Stimulated activated CD4-positive, alpha-beta T cell treated with anti-CD3 and anti-CD28 coated beads, Interleukin-4, amount 100 ng/mL, for 48 hours (primary cell): ENCODE measurements at places on chromosomes 16 and 17.
A peak's percentile ranks its signal among the peaks of the same experiment; 100 is the strongest.

GRCh38 chr17:79046916-79047280 is 22.9 kb downstream of the C1QTNF1 start:
- DNase-seq, result no peak

DNA sequence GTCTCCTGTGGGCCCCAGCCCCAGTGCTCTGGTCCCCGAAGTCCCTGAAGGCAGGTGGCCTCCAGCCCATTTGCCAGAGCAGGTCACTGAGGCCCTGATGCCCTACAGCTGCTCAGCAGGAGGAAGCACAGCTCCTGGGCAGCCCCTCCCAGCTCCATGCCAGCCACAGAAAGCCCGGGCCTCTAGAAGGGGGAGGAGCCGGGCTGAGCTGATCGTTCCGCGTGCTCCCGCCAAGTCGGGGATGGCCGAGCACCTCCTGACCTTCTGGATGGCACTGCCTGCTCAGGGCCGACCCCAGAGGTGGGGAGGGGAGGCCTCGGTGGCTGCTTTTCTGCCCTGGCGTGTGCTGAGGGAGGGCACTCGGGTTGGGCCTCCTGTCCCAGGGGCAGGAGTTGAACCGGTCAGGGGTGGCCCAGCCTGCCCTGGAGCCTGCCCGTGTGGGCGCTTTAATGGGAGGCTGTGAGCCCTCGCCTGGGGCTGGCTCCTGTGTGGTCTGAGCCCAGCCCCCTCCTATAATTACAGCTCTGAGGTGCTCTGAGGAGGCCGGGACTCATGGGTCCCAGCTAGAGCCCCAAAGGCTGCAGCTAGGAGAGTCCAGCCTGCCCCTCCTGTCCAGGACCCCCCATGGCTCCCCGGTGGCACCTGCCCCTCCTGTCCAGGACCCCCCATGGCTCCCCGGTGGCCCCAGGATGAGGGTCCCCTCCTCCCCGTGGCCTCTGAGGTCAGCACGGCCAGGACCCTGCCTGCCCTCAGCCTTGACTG is 29.7 kb downstream of the ZFPM1 start:
- DNase-seq, result no peak

- no peak for DNase-seq
These were observed 30.7 kb downstream of the KNOP1 start for GRCh38 chr16:19687279-19687678.

- no peak for DNase-seq
These were observed 166.2 kb upstream of the KCNJ16 start for GRCh38 chr17:69908626-69909368.

GRCh38 chr17:78253946-78254672 is 22.7 kb downstream of the TMEM235 start:
- DNase-seq, result peak; percentile 79

- no peak for DNase-seq
These were observed 8.2 kb upstream of the CIITA start for GRCh38 chr16:10868596-10869469.

DNA sequence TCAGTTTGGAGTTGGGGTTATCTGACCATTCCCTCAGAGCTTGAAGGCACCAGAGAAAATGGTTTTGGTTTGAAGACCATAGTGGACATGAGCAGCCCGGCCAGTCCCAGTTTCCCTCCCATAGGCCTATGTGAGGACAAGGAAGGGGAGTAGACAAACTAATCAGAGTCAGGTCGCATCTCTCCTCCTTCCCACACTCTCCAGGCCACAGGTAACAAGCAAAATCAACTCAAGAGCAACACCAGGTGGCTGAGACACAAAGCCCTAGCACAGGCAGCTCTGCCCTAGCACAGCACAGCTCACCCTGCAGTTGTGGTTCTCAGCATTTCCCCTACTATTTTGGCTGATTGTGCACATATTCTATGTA is 7.2 kb downstream of the SUPT4H1 start:
- DNase-seq, result no peak

DNA sequence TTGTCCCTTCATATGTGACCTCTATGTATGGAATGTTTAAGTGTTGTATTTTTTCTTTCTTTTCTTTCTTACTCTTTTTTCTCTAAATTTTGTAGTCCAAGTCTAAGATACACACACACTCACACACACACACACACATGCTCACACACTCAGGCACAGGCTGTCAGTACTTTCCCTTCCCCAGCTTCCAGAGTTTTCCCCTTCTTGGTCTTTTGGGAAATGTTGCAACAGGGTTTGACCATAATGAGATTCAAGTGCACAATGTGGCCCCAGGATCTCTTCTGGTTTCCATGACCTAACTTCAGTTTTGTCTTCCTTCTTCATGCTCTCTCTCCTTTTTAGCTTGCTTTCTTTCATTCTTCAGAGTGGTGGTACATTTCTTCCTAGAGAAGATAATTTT is 289.8 kb upstream of the FOXF1 start:
- no peak for DNase-seq

DNA sequence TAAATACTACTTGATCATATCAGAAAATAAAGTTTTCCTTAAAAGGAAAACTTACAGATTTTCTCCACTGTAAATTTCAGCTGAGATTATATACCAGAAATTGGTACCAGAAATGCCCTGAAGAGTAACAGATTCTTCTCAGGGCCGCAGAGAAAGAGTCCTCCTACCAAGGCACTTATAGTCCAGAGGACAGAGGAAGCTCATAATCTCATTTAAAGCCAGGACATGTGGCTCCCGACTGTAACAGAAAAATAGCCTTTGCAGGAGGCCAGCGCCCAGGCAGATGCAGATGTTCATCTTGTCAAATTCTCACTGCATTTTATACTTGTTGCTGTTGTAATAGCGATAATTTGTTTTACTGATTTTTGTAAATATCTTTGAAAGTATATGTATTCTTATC is 43.7 kb downstream of the TNRC6C start:
- DNase-seq, result no peak

- DNase-seq, result no peak
These were observed 20.9 kb downstream of the COTL1 start for GRCh38 chr16:84596801-84597527.

DNA sequence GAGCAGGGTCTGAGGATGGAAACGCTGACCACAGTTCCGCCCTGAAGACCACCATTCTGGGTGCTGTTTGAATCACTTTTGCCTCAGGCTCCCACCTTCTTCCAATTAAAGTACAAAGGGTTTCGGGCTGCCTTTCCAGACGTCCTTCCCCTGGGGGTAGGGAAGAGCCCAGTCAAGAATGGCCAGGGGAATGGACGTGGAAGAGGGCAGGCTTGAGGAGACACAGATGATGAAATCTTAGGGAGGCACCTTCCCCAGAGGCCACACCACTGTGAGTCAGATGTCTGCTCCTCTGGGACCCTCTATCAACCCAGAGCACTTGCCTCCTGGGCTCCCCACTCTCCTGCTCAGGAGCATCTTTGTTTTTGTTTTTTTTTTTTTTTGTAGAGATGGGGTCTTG is 27.5 kb upstream of the MTSS2 start:
- DNase-seq, result no peak

- no peak for DNase-seq
These were observed 615.6 kb downstream of the MAF start for GRCh38 chr16:78984887-78985464.

DNA sequence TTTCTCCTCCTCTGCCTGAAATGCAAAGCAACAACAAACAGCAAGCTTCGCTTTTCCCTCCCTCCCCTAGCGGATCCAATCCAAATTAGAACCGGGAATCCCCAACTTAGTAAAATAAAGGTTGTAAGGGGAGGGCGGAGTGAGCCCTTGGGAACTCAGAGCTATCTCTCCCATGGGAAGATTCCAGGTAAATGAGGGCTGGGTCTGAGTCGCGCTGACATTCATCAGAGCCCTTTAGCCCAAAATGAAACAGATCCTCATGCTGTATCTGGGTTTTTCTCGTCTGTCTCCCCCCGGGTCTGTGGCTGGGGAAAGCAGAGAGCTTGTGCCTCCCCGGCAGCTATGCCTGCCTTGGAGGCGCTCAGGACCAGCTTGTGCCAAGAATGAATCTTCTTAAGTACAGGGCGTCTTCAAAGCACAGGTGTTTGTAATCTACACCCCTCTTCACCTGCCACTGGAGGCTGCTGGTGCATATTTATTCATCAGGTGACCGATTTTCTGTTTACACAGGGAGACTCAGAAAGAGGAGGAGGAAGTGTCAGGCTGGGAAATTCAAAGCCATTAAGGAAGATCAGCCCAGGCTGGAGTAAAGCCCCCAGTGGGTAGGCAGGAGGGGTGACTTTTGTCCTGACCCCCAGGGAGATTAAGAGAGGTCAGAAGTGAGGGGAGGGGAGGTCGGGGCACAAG is 55.0 kb upstream of the GSE1 start:
- no peak for DNase-seq

DNA sequence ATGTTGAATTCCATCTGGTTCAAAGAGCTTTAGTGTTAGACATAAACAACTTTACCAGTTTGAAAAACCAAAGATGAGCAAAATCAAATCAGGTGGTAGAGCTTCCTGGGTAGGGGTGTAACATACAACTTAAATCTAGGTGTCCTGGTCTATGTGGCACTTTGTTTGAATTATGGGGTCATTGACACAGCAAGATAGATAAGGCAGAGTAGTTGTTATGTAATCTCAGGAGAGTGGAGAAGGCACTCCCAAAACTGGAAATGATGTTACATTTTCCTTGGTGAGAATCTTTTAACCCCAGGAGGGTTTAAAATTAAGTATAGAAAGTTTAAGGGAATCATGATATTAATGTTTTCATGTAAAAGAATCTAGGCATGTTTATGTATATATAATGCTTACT is 31.9 kb downstream of the CCDC42 start:
- DNase-seq, result no peak

DNA sequence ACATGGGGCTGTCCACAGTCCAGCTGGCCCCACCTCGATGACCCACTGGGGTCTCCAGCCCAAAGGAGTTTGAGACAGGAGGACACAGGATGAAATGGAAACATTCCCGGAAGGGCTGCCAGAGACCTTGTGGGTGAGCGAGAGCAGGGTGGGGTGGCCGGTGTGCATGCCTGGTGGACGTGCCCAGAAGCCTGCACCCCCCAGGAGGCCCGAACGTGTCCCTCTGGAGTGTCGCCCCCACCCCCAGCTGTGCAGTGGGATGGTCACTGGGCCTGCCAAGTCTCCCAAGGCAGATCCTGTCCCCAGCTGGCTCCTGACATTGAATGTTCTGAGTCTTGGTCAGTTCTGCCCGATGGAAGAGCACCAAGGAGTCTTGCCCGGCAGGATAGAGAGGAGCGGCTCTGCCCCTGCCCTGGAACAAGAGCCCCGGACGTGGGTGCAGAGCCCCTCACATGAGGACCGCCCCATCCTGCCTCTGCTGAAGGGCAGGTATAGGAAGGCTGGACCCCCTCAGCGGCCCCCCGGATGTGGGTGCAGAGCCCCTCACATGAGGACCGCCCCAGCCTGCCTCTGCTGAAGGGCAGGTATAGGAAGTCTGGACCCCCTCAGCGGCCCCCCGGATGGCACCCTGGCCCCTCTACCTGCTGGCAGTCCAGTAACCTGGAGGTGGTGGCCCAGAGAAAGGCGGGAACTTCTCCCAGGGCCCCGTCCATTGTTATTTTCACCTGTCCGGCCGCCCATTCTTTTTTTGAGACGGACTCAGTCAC is 3.1 kb upstream of the CAPN15 start:
- no peak for DNase-seq

- DNase-seq, result no peak
These were observed 7.1 kb upstream of the CDH15 start for GRCh38 chr16:89164436-89164835.

- no peak for DNase-seq
These were observed 5.7 kb upstream of the ATP2A3 start for GRCh38 chr17:3969963-3970362.

DNA sequence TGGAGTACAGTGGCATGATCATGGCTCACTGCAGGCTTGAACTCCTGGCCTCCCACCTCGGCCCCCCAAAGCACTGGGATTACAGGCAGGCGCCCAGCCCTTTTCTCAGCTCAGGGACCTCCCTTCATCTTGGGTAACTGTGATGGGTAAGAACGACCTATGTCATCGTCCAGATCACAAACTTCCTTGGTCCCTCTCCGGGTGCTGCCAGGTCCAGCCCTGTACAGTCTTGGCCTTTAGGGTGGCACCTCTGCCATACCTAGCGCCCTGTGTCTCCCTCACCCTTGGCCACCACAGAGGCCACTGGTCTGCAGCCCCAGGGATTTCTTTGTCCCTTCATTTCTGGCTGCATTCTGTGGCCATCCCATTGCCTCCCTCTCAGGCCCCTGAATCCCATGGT is 29.7 kb upstream of the ZFP90 start:
- DNase-seq, result no peak

DNA sequence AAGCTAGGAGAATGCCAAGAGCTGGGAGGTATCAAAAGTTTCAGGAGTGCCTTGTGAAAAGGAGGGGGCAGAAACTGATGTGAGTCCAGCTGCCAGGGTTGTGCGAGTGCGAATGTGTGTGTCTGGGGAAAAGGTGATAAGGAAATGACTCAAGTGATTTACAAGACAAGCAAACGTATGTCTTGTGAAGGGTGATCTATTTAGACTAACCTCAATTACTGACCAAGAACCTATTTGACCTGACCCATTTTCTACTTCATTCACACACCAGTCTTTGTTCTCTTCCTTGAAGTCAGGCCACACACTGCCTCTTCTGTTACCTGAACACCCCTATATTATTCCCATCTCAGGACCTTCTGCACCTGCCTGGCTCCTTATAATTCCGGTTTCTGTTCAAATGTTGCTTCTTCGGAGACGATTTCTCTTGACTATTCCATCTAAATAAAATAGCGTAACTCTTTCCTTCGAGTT is 1.0 kb downstream of the GDE1 start:
- no peak for DNase-seq

DNA sequence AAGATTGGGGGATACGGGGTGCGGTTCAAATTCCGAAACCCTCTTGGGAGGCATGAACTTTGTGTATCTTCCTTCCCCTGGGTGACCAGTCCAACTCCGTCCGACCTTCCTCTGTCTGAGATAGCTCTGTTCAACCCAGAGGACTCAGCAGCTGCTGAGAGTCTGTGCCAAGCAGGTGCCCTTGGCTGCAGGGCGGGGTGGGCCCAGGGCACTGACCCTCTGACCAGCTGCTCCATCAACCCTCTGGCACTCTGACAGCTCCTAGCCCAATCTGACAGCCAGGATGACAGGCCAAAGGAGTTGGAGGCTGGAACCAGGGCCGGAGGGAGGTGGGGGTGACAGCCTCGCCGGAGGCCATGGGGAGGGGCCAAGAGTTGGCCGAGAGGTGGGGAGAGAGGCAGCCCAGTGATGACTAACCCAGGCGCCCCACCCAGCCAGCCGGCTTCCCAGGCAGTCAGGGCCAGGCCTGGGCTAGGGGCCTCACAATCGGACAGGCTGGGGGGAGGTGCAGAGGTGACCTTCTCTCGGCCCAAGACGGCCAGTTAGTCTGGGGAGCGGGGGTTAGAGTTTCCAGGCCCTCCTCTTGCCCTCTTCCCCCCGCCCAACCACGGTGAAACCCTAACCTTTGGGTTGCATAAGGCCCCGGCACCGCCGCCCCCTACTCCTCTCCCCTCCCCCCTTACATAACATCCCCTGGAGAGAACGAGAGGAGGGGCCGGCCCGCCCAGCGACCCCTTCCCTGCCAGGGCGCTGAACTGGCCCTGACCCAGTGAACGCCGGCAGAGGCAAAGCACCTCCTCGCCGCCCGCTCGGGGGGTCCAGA is 5.0 kb upstream of the TLCD2 start:
- no peak for DNase-seq

- DNase-seq, result no peak
These were observed 758 bp upstream of the UBALD2 start for GRCh38 chr17:76264425-76264754.
